ENCODE measurements at places on chromosomes 1 and 21. TPM values are rescaled to one million over a fixed set of nuclear protein-coding genes. Genes with fewer than 3 reads are reported as not detected.

GRCh38 chr1:50180367-50180766 lies 71.6 kb downstream of the ELAVL4 start:
- H3K4me3 ChIP-seq = no peak overlapping the region
- H3K27me3 ChIP-seq = peaks cover 28% of the 10 kb centered on the region
- H3K27ac ChIP-seq = no peak overlapping the region

- H3K4me3 ChIP-seq = no peak overlapping the region
- no peaks in the 10 kb centered on the region for H3K4me1 ChIP-seq
- peaks cover 42% of the 10 kb centered on the region for H3K27me3 ChIP-seq
Observed at GRCh38 chr1:209455661-209456358, 127.7 kb upstream of the CAMK1G start.

DNA sequence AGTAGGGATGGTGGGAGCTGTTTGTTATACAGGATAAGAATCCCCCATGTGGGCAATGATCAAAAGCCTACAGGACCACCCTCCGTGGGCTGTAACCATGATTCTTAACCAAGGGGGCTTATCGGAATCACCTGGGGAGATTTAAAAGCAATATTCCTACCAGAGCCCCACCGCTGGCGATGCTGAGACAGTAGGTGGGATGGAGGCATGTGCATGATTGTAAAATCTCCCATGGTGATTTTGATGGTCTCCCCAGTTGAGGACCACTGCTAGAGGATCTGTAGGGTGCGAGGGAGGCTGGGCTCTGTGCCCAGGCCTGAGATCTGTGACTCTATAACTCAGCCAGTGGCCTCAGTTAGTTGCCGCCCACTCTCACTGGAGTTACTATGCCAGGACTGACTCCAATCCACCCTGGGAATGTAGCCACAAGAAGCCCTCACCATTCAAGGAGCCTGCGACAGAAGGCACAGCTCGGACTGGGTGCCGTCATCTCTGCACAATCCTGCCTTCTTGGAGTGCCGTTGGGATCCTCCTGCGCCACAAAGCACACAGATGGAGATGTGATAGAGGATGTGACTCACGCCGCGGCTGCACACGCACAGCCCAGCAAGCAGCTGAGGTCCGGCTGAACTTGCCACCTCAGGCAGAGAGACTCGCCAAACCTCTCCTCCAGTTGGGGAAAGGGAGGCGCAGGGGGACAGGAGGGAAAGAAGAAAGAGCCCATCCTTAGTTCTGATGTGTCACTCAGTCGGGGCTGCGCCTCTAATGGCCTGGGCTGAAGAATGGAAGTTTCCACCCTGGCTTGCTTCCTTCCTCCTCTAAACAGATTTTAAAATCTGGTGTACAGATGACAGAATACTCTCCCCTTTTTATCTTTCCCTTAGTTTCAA lies 26.5 kb downstream of the AKNAD1 start:
- no peak overlapping the region for H3K27ac ChIP-seq
- no peak overlapping the region for H3K4me3 ChIP-seq
- no peaks in the 10 kb centered on the region for H3K4me1 ChIP-seq

DNA sequence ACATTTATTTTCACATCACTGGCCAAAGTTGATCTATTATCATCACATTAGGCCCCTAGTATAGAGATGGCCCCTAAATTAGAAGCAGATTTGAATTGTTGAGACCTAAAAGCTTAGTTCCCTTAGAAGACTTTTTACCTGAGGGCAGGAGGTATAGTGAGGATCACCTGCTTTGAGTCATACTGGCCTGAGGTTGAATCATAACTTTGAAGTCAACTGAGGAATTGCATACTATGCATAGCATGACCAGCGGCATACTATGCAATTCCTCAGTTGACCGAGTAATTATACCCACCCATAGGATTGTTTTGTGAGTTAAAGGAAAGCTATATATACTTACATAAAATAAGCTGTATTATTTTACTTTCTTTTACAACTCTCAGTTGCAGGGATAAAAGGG lies 50.3 kb upstream of the DPH5 start:
- H3K4me3 ChIP-seq = no peak overlapping the region
- ATAC-seq = no peak
- peaks cover 5% of the 10 kb centered on the region for H3K36me3 ChIP-seq
- no peaks in the 10 kb centered on the region for H3K4me1 ChIP-seq
- no peak overlapping the region for H3K27ac ChIP-seq

DNA sequence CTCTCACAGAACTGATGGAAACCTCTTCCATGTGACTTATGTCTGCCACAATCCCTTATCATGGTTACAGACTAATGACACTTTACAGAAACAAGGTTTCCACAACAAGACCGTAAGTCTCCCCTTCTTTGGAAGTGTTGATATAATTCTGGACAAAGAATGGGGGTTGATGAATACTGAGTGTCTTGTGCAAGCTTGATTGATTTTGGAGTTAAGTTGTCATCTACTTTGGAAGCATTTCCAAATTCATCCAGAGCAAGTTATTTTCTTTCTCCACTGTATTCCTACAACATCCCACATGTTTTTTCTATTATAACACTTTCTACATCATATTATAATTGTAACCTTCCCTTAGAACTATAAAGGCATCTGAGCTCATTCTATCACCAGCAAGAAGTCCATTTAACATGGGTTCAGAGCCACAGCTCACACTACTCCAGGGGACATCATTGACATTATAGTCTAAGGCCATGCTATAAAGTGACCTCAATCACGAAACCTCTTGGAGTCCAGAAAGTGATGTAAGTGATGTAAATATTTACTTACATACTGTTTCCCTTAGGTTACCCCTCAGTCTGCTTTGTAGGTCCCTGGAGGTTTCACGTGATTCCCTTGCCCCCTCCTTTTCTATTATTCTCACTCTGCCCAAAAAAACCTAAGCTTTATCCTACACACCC lies 125.7 kb upstream of the PBX1 start:
- no peaks in the 10 kb centered on the region for H3K4me1 ChIP-seq
- H3K27ac ChIP-seq = no peak overlapping the region
- no peak overlapping the region for H3K4me3 ChIP-seq
- H3K27me3 ChIP-seq = no peaks in the 10 kb centered on the region
- no peaks in the 10 kb centered on the region for H3K36me3 ChIP-seq

DNA sequence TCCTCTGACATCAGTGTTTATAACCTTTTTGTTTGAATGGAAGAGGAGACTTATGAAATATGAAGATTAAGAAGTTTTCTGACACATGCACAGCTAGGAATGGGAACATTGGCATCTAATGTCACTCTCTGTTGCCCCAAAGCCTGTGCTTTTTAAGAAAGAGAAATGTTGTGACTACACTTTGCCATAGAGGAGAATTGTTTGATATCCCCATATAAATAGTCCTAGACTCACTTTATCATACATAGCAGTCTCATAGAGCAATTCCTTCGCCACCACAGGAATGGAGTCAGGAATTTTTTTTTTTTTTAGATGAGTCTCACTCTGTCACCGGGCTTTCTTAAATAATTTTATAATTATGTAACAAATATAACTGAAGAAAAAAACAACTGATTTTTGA lies 1.5 kb downstream of the KRTAP21-3 start:
- no peak for ATAC-seq
- H3K27me3 ChIP-seq = peaks cover 5% of the 10 kb centered on the region
- peak overlapping the region; percentile 91 for H3K27ac ChIP-seq
- peaks cover 10% of the 10 kb centered on the region for H3K4me1 ChIP-seq
- H3K36me3 ChIP-seq = no peaks in the 10 kb centered on the region

DNA sequence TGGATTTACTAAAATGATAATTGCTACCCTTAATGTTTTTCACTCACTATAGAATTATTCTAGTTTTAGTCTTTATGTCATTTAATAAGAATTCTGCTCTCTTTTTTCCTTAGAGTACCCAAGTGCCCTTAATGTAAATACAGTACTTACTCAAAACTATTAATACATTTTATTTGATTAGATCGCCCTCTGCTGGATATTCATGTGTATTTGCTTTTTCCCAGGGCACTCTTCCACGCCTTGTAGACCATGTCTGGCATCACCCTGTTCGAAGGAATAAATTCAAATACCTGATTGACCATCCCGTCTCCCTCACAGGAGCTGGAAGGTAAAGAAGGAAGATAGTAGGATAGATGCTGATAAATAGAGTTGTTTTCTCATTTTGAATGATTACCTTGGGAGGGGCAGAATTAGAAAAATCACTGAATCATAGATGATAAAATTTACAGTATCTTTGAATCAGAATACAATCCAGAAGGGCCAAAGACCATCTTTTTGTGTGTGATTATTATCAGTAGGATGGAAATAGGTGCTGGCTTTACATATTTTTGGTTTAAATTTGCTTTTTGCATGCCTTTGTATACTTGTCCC lies 4.1 kb downstream of the AXDND1 start:
- H3K27ac ChIP-seq = no peak overlapping the region
- peak; percentile 23 for ATAC-seq
- no peaks in the 10 kb centered on the region for H3K4me1 ChIP-seq
- no peak overlapping the region for H3K4me3 ChIP-seq

DNA sequence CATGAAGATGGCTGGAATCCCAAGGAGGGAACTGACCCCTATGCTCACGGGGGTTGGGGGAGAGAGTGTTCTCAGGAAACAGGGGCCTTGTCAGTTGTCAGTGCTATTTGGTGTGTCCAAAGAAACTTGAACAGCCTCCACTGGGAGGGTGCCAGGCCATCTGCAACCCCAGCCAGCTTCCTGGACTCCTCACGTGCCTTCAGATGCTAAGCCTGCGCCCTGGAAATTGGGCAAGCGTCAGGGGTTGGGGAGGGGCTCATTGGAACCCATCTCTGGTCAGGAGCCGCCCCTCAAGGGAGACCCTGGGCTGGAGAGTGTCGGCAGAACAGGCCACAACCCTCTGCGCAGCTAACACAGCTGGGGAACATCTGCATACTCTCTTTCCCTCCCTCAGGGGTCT lies 13.1 kb upstream of the LHX4 start:
- no peak for ATAC-seq
- no peak overlapping the region for H3K4me3 ChIP-seq
- H3K36me3 ChIP-seq = no peaks in the 10 kb centered on the region
- peaks cover 11% of the 10 kb centered on the region for H3K4me1 ChIP-seq
- H3K27ac ChIP-seq = no peak overlapping the region
- no peaks in the 10 kb centered on the region for H3K27me3 ChIP-seq

- no peaks in the 10 kb centered on the region for H3K36me3 ChIP-seq
- peak; percentile 10 for ATAC-seq
- peak overlapping the region; percentile 16 for H3K4me3 ChIP-seq
- H3K4me1 ChIP-seq = peaks cover 12% of the 10 kb centered on the region
- H3K27ac ChIP-seq = peak overlapping the region; percentile 40
Observed at GRCh38 chr21:17708522-17709265, 96.0 kb upstream of the BTG3 start.

DNA sequence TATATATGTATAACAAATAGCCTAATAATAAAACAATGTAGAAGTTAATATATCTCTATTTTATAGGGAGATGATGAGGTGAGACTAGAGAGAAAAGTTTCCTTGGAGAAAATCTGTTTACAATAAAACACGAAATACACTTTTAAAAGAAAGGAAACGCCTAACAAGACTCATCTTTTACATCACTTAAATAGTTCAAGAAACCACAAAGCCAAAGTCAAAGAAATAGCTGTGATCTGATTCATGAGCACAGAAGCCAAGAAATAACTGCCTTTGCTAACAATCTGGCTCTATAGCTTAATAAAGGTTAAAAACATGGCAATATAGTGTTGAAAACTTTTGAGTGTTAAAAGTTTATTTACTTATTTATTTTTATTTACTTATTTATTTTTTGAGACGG lies 61.5 kb downstream of the TOR3A start:
- no peaks in the 10 kb centered on the region for H3K36me3 ChIP-seq
- H3K27ac ChIP-seq = peak overlapping the region; percentile 60
- H3K27me3 ChIP-seq = no peaks in the 10 kb centered on the region
- peaks cover 16% of the 10 kb centered on the region for H3K4me1 ChIP-seq
- ATAC-seq = peak; percentile 61
- peak overlapping the region; percentile 80 for H3K4me3 ChIP-seq

GRCh38 chr21:22192766-22193165 lies 1194.6 kb downstream of the NCAM2 start:
- no peak for ATAC-seq
- no peak overlapping the region for H3K4me3 ChIP-seq
- H3K36me3 ChIP-seq = no peaks in the 10 kb centered on the region
- no peaks in the 10 kb centered on the region for H3K27me3 ChIP-seq

- no peak overlapping the region for H3K4me3 ChIP-seq
- no peak for ATAC-seq
- H3K27ac ChIP-seq = no peak overlapping the region
- H3K27me3 ChIP-seq = peaks cover 40% of the 10 kb centered on the region
Observed at GRCh38 chr21:45957981-45958600, 23.5 kb upstream of the COL6A1 start.

GRCh38 chr1:43954036-43954435 lies 7.3 kb downstream of the IPO13 start:
- peaks cover 8% of the 10 kb centered on the region for H3K4me1 ChIP-seq
- H3K27me3 ChIP-seq = no peaks in the 10 kb centered on the region
- ATAC-seq = no peak
- no peak overlapping the region for H3K4me3 ChIP-seq
- H3K36me3 ChIP-seq = peaks cover 10% of the 10 kb centered on the region

GRCh38 chr1:186476264-186477040 lies 15.5 kb upstream of the PDC start:
- no peaks in the 10 kb centered on the region for H3K27me3 ChIP-seq
- H3K36me3 ChIP-seq = no peaks in the 10 kb centered on the region
- no peak overlapping the region for H3K27ac ChIP-seq

DNA sequence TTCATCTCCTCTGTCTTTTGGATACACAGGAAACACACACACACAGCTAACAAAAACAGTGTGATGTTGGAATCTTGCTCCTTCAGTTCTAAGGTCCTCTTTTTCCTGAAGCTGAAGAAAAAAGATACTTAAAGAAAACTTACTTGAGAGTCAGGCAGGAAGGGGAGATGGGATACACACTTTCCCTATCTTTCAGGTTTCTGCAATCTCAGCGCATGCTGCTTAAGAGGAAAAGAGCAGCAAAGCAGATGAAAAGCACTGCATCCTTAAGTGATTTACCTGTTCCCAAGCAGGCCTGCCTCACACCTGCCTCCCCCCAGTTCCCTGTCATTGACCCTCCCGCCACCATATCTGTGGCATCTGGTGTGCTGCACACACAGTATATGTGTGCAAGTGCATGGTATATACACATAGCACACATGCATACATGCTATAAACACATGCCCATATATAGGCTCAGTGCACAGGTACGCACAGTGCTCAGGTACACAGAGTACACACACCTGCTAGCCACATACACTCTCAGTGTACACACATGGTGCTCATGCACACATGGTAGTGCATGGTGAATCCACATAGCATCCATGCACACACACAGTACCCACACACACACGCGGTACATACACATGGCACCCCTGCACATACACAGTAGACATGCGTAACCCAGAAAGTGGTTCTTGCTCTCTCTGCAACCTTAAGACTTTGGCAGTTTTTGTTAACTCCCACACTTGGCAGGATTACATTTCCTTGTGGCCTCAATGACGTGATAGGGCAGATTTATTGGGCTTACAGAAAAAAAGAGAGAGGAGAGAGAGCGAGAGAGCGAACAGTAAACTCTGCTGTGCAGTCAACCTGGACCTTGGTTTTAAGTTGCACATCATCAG lies 166.9 kb downstream of the TOMM20 start:
- peaks cover 8% of the 10 kb centered on the region for H3K36me3 ChIP-seq
- H3K4me3 ChIP-seq = peak overlapping the region; percentile 77
- no peaks in the 10 kb centered on the region for H3K27me3 ChIP-seq
- peaks cover 50% of the 10 kb centered on the region for H3K4me1 ChIP-seq

- no peaks in the 10 kb centered on the region for H3K4me1 ChIP-seq
- ATAC-seq = no peak
- H3K4me3 ChIP-seq = no peak overlapping the region
- no peak overlapping the region for H3K27ac ChIP-seq
Observed at GRCh38 chr1:225280563-225280962, 147.3 kb downstream of the LBR start.

Gene FAAH
- total RNA-seq = 2.1 TPM

Gene NBPF6
- not detected for total RNA-seq

Gene ATP1A4
- total RNA-seq = 0.48 TPM

Gene FAM167B
- total RNA-seq = 1.1 TPM

Gene CD5L
- total RNA-seq = not detected

Gene ASAP3
- total RNA-seq = 1.0 TPM

Gene DCST2
- total RNA-seq = 0.67 TPM

Gene DCDC2B
- 0.37 TPM for total RNA-seq

Gene OR10Z1
- total RNA-seq = not detected

Gene AZIN2
- total RNA-seq = 3.4 TPM

Gene TACSTD2
- total RNA-seq = not detected
